ENCODE measurements at places on chromosomes 7 and 10. TPM values are rescaled to one million over a fixed set of nuclear protein-coding genes. Genes with fewer than 3 reads are reported as not detected.

GRCh38 chr7:66250711-66251110, 45.6 kb downstream of the TPST1 start:
- DNase-seq = peak; percentile 98

DNA sequence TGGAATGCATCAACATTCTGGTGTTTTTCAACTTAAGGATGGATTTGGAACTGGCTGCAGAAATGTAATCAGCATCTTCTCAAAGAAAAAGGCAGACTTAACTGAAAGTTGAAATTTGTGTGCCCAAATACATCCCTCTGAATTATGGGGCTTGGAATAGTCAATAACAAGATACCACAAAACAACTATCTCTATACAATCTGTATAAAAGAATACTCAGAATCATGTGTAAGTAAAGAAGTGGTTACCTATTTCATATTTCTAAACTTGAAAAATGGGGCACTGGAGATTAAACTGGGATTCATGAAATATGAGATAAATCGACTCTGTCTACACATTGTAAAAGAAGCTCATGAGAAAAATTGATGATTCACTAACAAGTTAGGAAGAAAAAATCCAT, 6.2 kb upstream of the COL1A2 start:
- no peak for DNase-seq

The C10orf67 gene
- total RNA-seq = under 0.01 TPM

GRCh38 chr7:151825721-151826120, 51.2 kb downstream of the PRKAG2 start:
- no peak for DNase-seq

DNA sequence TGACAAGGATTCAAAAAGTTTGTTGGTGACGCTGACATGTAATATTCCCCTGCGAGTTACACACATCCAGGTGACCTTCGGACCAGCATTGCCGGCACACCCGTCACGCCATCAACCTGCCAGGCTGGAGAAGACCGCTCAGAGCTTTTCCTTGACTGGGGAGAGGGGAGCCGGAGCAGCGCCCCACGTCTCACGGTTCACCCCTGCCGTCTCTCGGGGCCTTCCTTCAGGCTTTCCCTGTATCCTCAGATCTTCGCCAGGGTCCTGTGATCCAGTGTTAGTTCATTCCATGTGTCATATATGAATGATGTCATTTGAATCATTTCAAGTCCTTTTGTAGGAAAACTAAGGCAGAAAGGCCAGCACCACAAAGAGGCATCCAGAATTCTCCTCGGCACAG, 127.8 kb downstream of the MGMT start:
- no peak for DNase-seq

- DNase-seq = peak; percentile 16
Measured at GRCh38 chr10:103980288-103980906, 13.5 kb downstream of the SLK start.

The RPEL1 gene
- 0.17 TPM for total RNA-seq

DNA sequence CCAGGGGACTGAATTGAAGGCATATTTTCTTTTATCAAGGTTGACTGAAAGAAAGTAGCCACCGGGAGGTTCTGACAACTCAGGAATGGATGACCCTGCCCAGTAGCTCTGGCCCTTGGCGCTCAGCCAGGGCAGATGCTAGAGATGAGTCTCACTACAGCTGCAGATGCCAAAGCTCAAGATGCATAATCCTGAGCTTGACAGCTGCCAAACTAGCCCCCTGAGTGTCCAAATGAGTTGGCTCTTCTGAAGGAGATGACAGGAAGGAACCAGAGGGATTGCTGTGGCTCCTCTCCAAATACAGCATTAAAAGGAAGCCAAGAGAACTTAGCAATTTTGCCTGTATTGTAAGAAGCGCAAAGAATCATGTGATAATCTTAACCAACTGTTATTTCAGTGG, 78.4 kb downstream of the NXPH1 start:
- DNase-seq = no peak

DNA sequence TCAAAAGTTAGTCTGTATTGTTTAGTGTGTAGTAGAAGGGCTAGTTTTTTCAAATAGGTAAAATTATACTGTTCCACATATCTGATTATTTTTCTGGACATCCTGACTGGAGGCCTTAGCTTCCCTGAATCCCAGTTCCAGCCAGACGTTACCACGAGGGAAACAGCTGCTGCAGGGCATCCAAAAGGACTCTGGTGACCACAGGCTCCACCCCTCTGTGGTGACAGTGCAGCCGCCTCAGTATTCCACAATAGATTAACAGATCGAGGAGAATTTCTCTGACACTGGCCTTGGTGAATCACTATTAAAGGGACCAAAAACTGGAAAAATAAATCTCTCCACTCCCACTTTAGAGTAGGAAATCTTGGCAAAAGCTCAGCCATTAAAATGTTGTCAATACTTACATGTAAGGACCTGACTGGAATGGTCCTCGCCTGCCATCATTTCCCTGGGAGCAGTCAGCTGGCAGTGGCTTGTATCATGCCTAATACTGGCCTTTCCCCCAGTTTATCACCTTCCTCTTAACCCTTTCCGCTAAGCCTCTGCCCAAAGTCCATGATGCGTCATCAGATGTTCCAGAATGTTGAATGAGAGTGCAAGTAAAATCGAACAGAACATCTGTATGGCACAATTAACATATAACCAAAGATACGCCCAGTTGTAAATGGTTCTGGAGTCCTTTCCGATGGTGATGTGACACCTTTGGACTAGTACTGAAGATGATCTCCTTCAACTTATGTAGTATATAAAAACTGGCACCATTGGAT, 31.6 kb downstream of the ENO4 start:
- DNase-seq = peak; percentile 3

GRCh38 chr7:123096976-123097375, 101.5 kb upstream of the TAS2R16 start:
- no peak for DNase-seq

- DNase-seq = no peak
Measured at GRCh38 chr10:111485767-111486166, 408.9 kb downstream of the ADRA2A start.

The GLCCI1 gene
- 6.7 TPM for total RNA-seq

GRCh38 chr10:125355657-125356056, 195.3 kb upstream of the CTBP2 start:
- DNase-seq = no peak

- no peak for DNase-seq
Measured at GRCh38 chr10:92506336-92506735, 67.6 kb downstream of the IDE start.

GRCh38 chr7:71408271-71408670, 276.3 kb downstream of the GALNT17 start:
- no peak for DNase-seq

The CYP2C8 gene
- 0.17 TPM for total RNA-seq

GRCh38 chr7:151849008-151849878, 27.7 kb downstream of the PRKAG2 start:
- DNase-seq = no peak

- DNase-seq = no peak
Measured at GRCh38 chr7:6489612-6490011, 41.9 kb upstream of the DAGLB start.

DNA sequence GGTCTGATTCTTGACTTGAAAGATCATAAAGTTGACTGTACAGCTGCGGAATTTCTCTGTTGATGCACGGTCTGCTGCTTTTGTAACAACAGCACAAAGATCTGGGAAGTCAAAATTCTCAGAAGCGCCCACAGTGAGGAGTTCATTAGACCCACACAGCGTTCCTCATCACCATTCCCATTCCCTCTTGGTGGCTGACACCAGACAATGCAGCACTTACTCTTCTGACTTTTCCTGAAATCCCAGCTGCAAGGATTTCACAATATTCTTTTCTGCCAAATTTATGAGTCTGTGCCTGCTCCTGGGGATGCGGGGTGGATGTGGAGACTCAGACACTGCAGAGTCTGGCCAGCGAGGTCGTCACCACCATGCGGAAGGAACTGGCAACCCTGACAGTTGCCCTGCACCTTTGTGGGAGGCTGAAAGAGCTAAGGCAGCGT, 233.9 kb downstream of the FANK1 start:
- peak; percentile 50 for DNase-seq

The ASNS gene
- total RNA-seq = 116 TPM

GRCh38 chr10:110353244-110354119, 48.8 kb upstream of the SMNDC1 start:
- peak; percentile 95 for DNase-seq

DNA sequence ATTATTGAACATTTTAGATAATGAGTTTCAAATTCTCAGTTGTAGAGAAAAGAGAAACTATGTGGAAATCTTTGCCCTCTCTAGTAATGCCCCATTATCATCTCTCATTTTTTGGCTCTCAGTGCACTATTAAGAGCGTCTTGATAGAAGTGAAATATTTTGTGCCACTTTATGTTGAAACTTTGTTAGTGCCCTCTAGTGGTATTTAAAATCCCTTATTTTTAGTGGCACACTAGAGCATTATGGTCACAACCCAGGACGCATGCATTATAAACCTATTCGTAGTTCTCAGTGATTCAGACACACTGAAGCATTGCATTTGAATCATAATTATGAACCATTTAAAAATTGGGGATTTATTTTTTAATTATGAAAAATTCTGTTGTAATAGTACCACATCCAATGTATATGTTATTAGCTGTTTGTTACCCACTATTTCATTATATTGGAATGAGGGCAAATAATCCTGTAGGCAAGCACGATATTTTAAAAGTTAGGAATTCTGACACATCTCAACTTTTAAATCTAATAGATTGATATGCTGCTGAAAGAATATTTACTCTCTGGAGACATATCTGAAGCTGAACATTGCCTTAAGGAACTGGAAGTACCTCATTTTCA, 21.9 kb downstream of the PDCD4 start:
- peak; percentile 33 for DNase-seq

GRCh38 chr7:150858236-150859197, 6.2 kb downstream of the AOC1 start:
- no peak for DNase-seq

The NEBL gene
- 0.33 TPM for total RNA-seq

- peak; percentile 92 for DNase-seq
Measured at GRCh38 chr10:29257106-29257783, 31.6 kb upstream of the LYZL1 start.

The MYL10 gene
- not detected for total RNA-seq

The PPP1R3A gene
- total RNA-seq = not detected

DNA sequence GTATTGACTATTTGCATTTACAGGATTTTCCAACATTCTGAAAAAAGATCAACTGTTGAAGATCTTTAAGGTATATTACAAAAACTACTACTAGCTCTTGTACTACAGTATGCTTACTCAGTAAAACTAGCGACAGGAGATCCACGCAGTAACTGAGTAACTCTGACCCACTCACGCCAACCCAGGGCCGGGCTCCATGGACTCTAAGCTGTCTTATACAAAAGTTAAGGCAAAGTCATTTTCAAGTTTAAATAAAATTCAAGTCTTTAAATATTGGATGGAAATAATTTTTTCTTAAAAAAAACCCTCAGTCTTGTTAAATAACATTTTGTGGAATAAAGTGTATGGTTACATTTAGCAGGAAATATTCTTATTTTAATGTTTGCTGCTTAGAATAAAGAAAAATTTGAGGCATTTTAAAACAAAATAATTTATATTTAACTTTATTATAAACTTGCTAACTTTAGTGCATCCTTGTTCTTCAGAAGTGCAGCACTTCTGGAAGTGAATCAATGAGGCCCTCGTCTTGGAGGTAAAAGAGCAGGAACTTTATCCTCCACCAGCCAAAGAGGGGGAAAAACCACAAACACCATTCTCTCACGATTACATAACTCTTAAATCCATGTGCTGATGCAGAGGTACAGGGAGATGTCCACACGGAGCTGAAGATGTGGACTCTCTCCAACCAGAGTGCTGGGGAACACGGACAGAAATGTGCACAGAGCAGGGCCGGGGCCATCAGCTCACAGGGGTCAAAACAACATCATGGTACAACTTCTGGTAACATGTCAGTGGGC, 119.9 kb downstream of the LARP4B start:
- no peak for DNase-seq

The FAM185A gene
- 8.2 TPM for total RNA-seq

The GPR26 gene
- total RNA-seq = not detected

The HOXA13 gene
- not detected for total RNA-seq

The LIPN gene
- total RNA-seq = not detected

The PIP gene
- not detected for total RNA-seq

- DNase-seq = no peak
Measured at GRCh38 chr7:27203365-27203953, 3.6 kb upstream of the HOXA13 start.

DNA sequence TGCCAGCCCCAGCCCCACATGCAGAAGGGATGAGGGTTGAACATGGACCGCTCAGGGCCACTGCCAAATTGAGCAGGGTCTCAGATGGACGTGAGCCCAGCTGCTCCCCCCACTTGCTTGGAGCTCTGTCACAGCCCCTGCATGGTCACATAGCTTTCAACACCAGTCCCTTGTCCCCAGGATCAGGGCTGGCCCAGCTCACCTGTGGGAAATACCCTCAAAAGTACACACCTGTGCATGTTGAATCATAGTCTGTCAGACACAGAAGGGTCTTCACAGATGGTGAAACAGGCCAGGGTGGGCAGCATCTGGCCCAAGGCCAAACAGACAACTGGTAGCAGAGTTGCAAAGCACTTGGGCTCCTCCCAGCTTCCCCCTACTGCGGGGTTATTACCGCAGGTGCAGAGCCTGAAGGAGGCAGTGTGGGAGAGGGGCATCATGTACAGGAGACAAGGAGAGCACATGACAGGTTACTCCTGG, 77.6 kb upstream of the UNC5B start:
- DNase-seq = no peak

GRCh38 chr10:49277973-49278372, 21.0 kb upstream of the C10orf71 start:
- no peak for DNase-seq

GRCh38 chr7:47714669-47715607, 133.0 kb upstream of the TNS3 start:
- DNase-seq = no peak

The FOXI2 gene
- not detected for total RNA-seq

- no peak for DNase-seq
Measured at GRCh38 chr10:14678637-14679036, 96.1 kb downstream of the FAM107B start.
